RCC 7860 (cell line): ENCODE measurements at places on chromosomes 3 and 15.
A peak's percentile ranks its signal among the peaks of the same experiment; 100 is the strongest.

DNA sequence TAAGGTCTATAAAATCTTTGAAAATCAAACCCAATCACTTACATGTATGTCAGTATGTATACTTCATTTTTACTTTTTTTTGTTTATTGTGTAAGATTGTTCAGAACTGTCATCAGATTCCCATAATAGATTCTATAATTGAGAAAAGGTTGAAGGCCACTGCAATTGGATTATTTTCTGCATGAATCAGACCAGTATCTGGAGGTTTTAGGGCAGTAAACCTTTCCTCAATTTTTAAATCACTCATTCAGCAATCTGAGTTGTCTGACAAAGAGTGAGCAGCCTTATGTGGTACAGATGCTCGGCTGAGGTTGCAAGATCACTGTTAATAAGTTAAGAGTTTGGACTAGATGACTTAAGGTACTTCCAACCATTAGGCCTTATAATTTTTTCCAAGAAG is 96.0 kb downstream of the TP63 start:
- DNase-seq = no peak

- peak; percentile 63 for DNase-seq
These were observed 197.2 kb downstream of the KCNAB1 start for GRCh38 chr3:156317462-156318074.

DNA sequence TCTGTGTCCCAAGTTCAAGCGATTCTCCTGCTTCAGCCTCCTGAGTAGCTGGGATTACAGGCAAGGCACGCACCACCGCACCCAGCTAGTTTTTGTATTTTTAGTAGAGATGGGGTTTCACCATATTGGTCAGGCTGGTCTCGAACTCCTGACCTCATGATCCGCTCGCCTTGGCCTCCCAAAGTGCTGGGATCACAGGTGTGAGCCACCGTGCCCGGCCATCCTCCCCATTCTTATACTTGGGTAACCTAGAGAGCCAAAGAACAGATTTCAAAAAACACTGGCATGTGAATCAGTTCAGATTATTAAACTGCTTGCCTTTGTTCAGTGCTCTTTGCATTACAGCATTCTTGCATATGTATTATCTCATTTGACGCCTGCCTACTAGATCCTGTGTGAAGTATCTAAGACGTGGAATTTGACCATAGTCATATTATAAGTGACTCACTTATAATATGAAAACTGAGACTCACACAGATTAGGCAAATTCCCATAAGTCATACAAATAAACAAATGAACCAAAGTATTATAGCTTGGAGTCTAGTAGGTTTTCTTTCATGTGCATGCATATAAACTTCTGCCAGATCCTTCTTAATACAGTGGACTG is 123.5 kb downstream of the UNC13C start:
- DNase-seq = no peak

DNA sequence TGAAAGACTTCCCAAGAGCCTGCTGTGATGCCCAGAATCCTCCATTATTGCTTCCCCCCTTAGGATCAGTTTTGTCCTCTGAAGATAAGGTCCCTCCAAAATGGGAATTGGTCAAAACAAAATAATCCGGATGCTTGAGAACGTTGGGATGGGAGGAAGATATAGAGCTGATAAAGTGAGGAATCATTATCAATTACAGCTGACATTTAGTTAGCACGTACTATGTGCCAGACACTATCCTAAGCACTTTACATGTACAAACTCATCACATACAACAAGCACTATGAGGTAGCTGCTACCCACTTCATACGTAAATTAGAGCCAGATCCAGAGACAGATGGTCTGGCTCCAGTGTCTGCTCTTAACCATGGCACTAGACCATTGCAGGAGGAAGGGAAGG is 6.6 kb upstream of the RPP25 start:
- DNase-seq = no peak

GRCh38 chr15:31069360-31070000 is 32.0 kb downstream of the TRPM1 start:
- DNase-seq = no peak
